GM23248 (cell line): ENCODE measurements at places on chromosomes 6 and 20.

GRCh38 chr6:41064841-41065240 is 7.3 kb downstream of the OARD1 start:
- DNase-seq, result no peak

- no peak for DNase-seq
Measured at GRCh38 chr6:1491591-1492319, 102.4 kb downstream of the FOXF2 start.

- DNase-seq, result peak; percentile 70
Measured at GRCh38 chr6:137309078-137309762, 90.0 kb upstream of the IFNGR1 start.

GRCh38 chr6:150491131-150491810 is 108.4 kb upstream of the PLEKHG1 start:
- peak; percentile 75 for DNase-seq

GRCh38 chr6:155260686-155261085 is 3.1 kb upstream of the CLDN20 start:
- DNase-seq, result no peak

DNA sequence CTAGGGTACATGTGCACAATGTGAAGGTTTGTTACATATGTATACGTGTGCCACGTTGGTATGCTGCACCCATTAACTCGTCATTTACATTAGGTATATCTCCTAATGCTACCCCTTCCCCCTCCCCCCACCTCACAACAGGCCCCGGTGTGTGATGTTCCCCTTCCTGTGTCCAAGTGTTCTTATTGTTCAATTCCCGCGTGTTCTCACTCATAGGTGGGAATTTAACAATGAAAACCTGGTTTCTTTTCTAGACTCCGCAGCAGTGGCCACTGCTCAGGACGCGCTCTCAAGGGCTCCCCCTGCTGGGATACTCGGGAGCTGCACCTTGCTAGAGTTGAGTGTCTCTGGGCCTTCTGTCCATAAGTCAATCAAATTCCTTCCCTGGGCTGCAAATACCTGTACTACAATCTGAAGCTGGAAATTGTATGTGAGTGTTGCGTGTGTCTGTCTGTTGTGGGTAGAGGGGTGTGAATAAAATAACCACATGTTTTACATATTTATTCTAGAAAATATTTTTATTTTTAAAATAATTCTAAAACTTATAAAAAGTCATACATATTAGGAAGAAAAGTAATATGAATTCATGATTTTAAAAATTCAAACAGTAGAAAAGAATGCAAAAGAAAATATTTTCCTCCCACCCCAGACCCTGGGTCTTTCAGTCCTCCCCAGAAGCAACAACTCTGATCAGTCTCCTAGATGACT is 8.2 kb upstream of the CEP250 start:
- DNase-seq, result peak; percentile 82

GRCh38 chr6:11710311-11710761 is 68.3 kb downstream of the ADTRP start:
- DNase-seq, result no peak

DNA sequence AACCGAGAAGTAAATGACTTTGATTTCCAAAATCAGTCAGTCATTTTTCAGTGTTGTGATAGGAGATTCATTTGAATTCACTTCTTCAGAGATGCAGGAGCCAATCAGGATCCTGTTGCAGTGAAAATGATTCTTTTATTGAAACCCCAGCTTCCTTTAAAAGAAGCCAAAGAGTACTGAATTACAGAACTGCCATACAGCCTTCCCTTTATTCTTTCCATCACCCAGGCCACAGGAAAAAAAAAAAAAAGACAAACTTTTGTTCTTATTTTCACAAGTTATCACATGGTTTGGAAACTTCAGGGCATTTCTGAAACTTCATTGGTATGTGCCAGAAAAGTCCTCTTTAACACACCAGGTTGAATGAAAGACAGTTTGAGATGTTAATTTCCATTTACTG is 1.8 kb upstream of the CARMIL1 start:
- no peak for DNase-seq

DNA sequence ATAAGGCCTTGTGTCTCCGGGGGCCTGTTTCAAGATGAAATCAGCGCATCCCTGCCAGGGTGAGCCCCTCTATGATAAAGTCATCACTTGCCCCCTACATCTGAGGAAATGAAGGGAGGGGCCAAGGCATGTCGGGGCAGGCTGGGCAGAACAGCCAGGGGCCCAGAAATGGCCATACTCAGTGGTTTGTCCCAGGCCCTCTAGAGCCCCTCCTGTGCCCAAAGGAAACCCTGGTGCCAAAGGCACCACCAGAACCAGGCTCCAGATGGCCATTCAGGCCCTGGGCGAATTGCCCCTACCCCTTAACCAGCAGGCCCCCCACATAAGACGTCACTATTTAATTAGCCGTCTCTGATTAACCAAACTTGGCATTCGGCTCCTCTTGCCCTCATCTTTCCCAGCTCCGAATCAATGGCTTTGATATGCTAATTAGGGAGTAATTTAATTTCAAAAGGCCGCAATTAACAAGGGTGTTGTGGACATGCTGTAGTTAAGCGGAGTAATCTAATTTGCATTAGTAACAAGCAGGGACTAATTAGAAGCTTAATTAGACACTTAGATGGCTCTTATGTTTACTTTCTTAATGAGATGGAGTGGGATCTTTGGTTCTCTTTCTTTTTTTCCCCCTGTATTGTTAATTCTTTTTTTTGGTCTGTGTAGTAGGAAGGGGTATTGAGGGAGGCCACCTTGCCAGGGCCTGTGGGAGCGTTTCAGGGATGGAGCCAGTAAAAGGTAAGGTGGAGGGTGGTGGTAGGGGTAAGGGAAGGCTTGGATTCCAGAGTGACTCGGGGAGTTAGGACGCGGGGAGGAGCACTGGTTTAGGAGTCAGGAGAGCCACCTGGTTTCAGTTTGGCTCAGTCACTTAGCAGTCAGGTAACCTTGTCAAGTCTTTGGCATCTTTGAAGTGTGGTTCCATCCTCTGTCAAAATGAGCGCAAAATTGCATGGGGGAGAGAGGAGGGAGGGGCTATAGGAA is 9.4 kb downstream of the FOXP4 start:
- no peak for DNase-seq

DNA sequence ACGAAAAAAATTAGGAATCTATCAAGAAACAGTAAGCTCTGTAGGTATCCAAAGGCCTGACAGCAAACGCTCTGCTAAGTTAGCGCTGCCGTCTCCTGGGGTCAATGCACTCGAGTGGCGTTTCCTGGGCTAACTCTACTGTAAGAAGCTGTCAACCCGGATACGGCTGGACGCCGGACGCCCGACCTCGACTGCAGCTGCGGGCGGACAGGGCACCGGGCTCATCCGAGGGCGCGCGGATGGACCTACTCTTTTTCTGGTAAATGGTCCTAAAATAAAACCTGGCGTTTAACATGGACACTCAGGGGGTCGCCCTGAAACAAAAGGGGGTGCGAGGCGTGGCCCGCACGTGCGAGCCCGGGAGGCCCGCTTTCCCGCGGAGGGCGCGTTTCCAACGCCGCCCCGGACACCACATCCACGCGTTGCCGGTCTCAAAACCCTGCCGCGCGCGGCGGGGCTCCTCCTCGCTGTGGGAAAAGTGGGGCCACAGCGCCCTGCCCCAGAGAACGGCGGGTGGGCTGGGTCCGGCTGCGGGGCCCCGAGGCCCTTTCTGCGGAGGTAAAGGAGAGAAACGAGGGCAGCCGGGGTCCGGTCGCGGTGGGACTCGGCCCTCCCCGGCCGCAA is 537 bp downstream of the TCP1 start:
- DNase-seq, result peak; percentile 71

GRCh38 chr6:63690221-63690620 is 54.6 kb downstream of the PHF3 start:
- DNase-seq, result no peak

DNA sequence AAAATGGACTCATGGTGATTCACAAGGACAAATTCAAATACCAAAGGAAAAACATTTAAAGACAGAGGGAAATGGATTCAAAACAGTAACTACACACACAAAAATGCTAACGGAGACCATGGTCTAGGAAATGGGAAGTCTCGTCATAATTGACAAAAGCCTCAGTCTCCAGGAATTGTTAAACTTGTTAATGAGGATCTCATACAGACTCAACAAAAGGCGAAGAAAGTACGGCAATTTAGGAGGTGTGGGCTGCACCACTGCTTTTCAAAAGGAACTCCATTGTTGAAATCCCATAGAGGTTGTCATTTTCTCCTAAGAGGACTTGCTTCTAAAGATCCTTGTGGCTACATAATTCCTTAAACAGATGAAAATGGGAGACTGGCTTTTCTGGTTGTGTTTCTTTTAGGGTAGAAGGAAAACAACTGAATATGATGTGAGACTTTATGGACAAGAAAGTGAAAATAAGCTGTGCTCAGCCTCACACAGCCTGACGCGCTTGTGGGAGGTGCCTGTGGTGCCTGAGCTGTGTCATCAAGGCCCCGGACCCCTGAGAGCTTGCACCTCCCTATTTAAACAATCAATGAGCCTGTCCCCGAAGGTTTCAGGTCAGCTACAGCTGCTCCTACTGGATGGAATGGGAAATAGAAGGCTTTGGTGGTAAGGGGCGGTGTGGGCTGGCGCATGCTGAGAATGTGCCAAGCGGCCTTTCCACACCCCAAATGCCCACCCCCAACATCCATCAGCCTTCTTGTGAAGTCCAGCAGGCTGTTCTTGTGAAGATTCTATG is 2.5 kb upstream of the CLDN20 start:
- DNase-seq, result no peak

DNA sequence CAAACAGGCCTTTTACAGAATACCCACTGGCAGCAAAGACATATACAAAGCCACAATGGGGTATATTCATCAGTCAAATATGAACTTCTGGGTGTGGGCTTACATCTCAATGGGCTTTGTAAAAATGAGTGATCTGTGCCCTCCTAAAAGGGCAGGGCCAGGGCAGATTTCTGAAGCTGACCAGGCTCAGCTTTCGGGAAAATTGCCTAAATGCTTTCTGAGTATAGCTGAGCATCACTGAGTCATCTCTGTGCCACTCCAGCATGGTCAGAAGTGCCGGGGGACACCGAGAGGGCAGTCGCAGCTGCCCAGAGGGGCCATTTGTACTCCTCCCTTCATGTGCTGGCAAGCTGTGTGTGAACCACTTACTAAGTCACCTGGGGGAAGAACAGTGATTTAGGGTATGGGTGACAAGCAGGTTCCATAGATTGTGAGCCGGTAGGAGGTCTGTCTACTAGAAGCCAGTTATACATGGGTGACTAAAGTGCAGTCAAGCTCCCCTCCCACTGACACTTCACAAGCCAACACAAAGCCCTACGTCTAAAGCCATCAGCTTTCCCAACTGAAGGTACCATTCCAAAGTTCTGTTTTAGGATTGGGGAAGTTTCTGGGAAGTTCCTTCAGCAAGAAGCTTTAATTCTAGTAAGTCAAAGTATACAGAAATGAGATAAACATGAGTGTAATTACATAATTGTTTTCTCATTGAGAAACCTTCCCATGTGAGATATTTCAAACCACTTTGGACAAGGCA is 147.6 kb upstream of the TAB2 start:
- peak; percentile 66 for DNase-seq

DNA sequence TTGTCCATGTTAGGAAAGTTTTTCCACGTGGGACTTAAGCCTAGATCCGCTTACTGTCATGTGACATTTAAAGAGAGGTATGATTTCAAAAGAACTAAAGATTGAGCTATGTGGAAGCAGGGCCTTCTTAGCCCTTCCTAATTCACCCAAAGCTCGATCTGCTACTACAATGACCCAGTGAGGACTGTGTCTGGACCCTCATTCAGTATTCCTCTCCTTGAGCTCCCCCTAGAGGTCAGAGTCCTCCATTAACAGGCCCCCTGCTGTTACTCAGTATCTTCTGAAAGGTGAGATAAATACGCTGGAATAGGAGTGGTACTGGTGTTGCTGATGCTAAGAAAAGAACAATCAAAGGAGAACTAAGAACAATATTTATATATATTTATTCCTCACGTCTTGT is 414.0 kb downstream of the GJA1 start:
- peak; percentile 72 for DNase-seq

DNA sequence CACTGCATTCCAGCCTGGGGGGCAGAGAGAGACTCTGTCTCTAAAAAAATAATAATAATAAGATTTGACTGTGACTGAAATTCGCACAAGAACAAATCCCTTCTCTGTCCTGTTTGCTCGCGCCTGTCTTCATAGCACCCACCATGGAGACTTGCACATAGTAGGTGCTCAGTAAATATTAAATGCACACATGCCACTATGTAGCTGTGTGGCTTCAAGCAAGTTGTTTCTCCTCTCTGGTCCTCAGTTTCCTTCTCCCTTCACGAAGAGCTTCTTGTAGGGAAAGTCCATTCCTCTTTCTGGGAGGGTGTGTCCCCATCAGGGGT is 15.4 kb upstream of the PTGIS start:
- no peak for DNase-seq

DNA sequence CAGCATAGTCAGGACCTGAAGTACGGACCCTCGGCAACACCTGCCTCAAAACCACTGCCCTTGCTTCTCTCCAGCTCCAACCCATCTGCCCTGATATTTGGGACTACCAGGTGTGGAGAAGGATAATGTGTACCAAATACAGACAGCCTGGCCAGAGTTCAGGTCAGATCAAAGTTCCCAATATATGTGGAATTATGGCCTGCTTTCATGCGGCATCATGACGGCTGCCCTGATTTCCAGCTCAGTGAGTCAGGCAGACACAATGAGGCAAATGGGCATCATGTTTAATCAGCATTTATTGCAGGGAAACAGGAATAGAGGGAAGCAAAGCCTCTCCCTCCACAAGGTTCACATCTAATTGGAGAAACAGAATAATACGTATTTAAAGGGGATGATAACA is 57.9 kb downstream of the FRK start:
- DNase-seq, result no peak

- no peak for DNase-seq
Measured at GRCh38 chr6:3296078-3296477, 37.3 kb downstream of the PSMG4 start.

DNA sequence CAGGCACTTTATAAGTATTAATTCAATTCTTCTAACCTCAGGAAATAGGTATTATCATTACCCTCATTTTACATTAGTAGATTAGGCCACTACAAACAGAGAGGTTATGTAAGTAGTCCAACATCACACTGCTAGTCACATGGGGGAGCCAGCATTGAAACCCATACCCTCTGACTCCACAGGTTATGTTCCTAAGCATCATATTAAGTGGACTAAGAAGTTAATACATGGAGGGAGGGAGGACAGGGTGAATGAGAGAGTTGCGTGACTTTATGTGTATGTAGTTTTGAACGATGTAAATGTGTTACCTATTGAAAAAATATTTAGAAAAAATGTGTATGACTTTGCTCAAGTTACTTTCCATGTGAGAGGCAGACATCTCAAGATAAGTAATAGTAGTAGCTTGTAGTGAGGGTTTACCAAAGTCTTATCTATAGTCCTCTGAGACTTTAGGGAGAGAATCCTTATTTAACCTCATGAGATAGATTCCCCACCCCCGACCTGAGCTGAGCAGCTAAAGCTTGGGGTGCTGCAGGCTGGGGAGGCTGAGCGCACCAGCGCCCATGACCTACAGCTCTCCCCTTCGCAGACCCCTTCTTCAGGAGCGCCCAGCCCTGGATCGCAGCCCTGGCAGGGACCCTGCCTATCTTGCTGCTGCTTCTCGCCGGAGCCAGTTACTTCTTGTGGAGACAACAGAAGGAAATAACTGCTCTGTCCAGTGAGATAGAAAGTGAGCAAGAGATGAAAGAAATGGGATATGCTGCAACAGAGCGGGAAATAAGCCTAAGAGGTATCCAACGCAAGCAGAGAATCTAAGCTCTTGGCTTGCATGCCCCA is 7.5 kb downstream of the BTN3A2 start:
- DNase-seq, result no peak
